ENCODE measurements at places on chromosomes 2 and 18.

DNA sequence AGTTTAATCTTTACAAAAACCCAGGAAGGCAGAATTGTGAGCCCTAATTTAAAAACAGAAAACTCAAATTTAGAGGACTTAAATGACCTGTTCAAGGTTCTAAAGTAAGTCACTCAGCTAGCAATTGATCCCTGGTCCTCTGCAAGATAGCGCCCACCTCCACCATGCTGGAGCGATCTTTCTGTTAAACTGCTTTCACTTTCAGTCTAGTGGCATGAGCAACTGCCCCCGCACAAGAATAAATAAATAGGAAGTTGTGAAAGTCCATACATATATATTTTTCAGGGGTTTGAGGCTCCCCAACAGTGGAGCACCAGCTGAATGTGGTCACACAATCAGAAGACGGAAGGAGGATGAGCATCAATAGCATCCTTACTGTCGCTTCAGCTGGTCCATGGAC lies 217.9 kb downstream of the NAPG start:
- DNase-seq: no peak

DNA sequence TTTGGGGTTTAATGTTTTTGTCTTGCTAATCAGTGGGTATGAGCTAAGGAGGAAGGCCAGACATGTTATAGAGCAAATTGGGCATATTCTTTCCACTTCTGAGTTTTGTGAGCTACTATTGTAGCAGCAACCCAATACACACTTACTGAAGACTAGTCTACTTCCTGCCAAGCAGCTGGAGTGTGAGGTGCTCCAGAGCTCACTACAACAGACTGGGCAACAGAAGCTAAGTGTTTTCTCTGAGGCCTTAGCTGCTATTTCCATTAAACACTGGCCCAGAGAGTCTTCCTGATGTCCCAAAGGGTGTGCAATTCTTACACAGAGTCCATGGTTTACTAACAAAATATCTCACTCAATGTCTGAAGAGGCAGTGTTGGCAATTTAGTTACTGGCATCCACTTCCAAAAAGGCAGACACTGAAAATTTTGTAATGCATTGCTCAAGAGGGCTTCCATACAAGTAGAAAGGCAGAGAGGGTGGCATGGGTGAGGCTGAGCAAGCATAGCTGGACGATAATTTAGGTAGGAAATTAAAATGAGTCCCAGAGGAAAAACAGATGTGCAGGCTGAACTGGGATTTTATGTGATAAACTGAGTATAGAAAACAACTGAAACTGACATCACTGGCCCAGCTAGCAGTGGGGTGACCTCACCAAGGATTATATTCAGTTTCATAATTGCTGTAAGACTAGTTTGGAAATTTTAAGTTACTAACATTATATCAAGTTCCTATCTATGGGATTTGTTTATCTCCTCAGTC lies 68.6 kb downstream of the ZC3H6 start:
- no peak for DNase-seq

GRCh38 chr2:176967911-176968450 lies 244.6 kb upstream of the HNRNPA3 start:
- no peak for DNase-seq

GRCh38 chr2:60285626-60286316 lies 267.7 kb downstream of the BCL11A start:
- DNase-seq: no peak

DNA sequence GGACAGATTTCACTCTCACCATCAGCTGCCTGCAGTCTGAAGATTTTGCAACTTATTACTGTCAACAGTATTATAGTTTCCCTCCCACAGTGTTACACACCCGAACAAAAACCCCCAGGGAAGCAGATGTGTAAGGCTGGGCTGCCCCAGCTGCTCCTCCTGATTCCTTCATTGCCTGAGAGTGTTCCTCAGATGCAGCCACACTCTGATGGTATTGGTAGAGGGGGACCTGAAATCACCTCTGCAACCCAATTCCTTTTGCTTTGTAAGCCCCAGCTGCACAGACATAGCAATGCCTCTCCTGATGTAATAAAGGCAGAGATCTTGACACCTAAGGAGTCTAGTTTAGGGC lies 1529.8 kb downstream of the RPIA start:
- no peak for DNase-seq

DNA sequence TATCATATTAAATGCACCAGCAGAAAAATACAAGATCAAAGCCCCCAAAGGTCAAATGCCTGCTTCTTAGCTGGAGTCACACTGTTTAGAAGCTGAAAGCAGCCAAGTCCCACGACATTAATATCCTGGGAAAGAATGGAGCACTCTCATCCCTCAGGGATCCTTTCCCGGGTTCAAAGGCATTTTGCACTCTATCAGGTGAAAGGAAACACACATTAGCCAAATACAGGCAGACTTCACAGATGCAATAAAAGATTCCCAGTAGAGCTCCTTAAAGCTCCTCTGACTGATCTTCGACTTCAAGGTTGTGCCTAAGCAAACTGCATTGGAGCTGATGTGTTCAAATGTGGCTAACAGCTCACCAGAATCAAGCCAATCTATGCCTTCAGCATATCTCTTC lies 158.4 kb downstream of the RNF152 start:
- DNase-seq: no peak

GRCh38 chr2:152718909-152719645 lies 657 bp downstream of the ARL6IP6 start:
- DNase-seq: peak; percentile 80

DNA sequence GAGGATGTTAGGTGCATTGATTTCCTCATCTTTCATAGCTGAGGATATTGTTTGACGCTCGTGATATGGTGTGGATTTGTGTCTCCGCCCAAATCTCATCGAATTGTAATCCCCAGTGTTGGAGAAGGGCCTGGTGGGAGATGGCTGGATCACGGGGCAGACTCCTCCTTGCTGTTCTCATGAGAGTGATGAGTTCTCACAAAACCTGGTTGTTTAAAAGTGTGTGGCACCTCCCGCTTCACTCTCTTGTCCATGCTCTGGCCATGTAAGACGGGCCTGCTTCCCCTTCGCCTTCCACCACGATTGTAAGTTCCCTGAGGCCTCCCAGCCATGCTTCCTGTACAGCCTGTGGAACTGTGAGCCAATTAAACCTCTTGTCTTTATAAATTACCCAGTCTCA lies 28.4 kb upstream of the GPC1 start:
- no peak for DNase-seq

DNA sequence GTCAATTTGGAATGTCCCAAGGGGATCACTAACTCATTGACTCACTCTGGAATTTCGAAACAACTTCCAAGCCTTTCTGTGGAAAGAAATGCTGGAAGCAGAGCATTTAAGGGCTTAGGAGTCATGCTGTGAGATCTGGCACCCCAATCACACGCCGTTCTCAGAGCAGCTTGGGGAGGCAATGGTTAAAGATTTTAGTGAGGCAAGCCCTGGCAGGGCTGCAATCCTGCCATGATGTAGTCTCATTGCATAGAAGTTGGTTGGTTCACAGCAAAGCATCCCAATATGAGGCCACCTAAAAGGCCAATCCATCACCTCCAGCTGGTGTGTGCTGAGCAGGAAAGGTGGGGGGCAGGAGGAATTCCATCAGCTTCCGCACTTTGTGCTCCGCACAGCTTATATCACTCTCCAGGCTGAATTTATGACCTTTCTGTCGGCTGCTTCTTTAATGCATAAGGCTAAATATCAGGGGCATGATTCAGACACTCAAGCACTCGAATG lies 1043.9 kb upstream of the POU3F3 start:
- DNase-seq: no peak

GRCh38 chr2:18585526-18585925 lies 3.8 kb downstream of the NT5C1B start:
- peak; percentile 75 for DNase-seq

GRCh38 chr2:226674123-226674522 lies 125.5 kb downstream of the IRS1 start:
- no peak for DNase-seq

- DNase-seq: no peak
Observed at GRCh38 chr18:55541571-55541970, 46.4 kb downstream of the TCF4 start.

DNA sequence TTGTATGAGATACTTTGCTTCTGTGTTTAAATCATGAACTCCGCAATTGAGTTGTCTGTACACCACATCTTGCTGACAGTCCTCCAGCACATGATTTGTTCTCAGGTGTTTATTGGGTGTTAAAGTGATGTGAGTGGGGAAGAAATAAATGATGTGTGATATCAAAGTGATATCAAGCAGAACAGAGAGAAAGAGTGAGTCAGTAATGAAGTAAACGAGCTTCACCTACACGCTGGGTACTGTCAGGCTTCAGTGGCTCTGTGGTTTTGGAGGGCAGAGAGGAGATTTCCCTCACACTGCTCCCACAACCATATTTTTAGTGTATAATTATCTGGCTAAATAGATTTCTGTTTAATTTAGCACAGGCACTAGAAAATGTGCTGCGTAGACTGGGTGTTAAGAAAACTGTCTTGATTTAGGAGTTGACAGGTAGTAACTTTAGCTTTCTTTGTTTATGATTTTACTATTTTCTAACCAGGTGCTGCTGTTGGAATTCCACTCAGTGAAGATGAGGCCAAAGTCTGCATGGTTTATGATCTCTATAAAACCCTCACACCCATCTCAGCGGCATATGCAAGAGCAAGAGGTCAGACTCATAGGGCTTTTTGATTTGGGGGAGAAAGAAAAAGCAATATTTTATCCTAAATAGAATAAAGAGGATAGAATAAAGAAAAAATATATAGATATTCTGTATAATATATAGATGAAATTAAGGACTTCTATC lies 21.2 kb downstream of the ATIC start:
- DNase-seq: no peak

- DNase-seq: peak; percentile 26
Observed at GRCh38 chr2:206736935-206737334, 18.7 kb upstream of the DYTN start.

GRCh38 chr2:3689998-3690748 lies 13.2 kb upstream of the DCDC2C start:
- DNase-seq: peak; percentile 1

DNA sequence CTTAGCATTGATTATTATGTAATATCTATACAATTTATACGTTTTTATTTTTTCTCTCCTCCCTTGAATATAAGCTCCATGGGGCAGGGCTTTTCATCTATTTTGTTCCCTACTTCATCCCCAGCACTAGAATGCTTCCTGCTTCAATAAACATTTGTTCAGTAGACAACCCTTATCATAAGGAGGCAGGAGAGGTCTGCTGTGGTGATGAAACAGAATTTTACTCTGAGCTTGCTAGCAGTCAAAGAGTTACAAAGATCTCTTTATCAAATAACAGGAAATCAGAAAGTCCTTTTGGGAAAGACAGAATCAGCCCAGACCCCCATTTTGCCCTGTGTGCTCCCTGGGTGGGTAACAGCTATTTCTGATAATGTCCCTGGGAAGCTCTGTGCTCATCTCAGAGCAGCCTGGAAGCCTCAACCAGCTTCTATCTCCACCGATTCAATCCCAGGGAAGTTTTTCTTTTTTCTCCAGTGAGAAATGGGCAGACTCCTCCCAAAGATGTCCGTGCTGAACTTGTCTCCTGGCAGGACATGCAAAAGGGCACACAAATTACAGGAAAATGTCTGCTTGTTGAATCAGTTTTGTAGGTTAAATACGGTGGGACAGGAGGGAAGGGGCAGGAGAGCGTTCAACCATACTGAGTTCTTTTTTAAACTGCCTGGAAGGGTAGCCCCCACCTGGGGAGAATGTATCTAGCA lies 84.7 kb upstream of the PKDCC start:
- DNase-seq: no peak

- DNase-seq: no peak
Observed at GRCh38 chr2:86768189-86768949, 22.3 kb downstream of the CD8A start.

DNA sequence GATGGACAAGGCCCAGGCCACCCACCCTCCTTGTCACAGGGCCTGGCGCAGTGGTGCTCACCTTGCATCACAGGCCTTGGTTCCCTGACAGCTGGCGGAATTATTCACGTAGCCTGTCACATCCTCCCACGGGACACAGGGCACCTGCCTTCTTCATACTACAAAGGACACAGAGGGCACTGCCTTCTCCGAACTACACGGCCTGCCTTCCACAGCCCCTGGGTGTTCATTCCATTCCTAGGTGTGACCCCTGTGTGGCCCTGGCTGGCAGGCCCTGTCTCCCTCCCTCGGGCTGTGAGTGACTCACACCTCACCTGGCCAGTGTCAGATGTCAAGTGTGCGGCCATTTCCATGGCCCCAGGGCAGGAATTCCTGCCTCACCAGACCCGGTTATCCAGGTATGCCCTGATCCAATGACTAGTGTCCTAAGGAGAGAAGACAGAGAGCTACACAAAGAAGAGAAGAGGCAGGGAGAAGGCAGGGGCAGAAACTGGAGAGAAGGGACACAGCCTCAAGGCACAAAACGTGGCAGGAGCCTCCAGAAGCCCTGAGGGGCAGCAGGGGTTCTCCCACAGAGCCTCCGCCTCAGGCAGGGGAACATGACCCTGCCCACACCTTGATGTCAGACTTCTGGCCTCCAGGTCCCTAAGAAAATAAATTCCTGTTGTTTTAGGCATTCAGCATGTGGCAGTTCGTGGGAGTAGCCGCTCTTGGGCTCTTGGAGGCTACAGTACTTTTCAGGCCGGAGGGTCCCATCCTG lies 43.4 kb downstream of the MBP start:
- no peak for DNase-seq

DNA sequence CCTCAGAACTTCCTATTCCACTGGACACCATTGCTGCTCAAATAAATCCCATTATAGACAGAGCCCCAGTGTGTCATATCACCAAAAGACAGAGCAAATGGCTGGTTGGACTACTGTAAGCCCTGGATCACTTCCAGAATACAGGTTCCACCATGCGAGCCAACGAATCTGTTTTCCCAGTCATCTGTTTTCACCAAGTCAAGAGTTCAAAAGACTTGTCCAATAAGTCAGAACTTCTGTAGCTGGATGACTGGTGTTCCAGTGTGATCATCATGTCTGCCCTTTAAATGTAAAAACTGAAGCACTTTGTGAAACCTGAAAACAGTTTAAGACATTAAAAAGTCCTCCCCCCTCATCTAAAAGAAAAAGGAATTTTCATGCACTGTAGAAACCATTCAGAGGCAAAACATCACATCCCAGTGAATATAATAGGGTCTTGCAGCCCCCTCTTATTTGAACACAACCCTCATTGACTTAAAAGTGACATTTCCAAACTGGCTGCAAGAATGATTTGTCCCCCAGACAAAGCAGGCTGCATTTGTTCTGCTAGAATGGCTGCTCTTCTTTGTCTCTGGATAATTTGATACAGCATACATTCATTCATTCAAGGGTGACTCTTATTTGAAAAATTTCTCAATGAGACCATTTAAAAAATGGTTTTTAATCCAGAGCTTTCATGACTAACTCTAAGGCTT lies 64.6 kb upstream of the TANC1 start:
- DNase-seq: no peak

GRCh38 chr2:161576421-161576820 lies 47.8 kb upstream of the SLC4A10 start:
- DNase-seq: peak; percentile 45
